ENCODE measurements at places on chromosomes 5 and 9.

DNA sequence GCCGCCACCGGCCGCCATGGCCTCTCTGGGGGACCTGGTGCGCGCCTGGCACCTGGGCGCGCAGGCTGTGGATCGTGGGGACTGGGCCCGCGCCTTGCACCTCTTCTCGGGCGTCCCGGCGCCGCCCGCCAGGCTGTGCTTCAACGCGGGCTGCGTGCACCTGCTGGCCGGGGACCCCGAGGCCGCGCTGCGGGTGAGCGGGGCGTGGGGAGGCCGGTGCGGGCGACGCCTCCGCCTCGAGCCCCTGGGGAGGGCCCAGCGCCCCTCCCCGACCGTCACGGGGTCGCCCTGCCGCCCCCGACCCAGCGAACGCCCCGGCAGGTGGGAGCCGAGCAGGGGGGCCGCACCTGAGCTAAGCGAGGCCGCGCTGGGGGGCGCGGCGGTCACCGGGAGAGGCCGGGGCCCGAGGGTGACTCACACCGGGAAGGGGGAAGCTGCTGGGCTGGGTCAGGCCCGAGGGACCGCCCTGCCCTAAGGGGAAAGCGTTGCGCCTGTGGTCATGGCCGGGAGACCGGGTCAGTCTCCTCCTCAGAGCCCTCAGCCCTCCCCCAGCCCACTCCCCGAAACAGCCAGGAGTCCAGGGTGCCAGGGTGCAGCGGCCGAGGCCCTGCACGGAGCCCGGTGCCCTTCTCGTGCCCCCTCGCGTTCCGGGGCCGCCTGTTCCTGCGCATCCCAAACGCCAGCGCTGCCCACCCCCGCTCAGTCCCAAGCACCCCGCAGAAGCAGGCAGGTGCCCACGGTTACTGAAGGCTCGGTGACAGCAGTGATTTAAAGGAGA is 510 bp downstream of the NOXA1 start:
- no peak for DNase-seq

DNA sequence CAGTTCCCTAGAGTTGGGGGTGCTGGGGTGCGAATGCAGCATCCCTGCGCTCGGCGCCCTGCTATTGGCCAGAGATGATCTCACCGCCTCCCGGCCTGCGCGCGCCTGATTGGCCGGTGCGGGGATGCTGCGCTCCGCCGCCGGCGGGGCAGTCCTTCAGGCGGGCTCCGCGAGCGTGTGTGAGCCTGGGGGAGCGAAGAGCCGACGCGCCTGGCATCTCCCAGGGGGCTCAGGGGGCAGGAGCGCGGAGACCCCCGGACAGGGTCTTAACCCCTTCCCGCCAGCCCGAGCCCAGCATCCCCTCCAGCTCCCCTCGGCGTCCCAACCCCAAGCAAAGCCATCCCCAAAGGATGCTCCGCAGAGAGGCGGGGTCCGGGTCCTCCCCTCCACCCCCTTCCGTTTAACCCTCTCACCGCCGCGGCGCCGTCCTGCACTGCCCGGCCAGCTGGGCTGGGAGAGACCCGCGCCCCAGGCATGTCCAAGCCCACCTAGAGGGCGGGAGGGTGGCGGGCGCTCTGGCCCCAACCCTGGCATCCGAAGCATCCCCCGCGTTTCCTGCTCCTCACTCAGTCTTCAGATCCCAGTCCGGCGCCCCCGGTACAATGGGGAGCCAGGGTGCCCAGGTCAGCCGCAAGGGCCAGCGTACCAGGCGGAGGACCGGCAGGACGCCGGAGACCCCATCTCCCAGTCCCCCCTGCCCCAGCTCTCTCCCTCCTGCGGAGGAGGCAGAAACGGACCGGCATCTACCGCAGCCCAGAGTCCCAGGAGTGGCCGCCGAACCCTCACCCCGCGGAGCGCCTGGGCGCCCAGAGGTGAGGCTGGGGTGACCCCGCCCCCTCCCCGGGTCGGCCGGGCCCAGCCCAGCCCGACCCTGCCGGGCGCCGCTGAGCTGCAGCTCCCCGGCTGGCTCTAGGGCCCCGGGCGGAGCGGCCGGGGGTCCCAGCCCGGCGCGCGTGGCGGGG is 19.3 kb upstream of the TOR2A start:
- DNase-seq, result no peak

- no peak for DNase-seq
These were observed 26.1 kb downstream of the MAMDC2 start for GRCh38 chr9:70069704-70070103.

DNA sequence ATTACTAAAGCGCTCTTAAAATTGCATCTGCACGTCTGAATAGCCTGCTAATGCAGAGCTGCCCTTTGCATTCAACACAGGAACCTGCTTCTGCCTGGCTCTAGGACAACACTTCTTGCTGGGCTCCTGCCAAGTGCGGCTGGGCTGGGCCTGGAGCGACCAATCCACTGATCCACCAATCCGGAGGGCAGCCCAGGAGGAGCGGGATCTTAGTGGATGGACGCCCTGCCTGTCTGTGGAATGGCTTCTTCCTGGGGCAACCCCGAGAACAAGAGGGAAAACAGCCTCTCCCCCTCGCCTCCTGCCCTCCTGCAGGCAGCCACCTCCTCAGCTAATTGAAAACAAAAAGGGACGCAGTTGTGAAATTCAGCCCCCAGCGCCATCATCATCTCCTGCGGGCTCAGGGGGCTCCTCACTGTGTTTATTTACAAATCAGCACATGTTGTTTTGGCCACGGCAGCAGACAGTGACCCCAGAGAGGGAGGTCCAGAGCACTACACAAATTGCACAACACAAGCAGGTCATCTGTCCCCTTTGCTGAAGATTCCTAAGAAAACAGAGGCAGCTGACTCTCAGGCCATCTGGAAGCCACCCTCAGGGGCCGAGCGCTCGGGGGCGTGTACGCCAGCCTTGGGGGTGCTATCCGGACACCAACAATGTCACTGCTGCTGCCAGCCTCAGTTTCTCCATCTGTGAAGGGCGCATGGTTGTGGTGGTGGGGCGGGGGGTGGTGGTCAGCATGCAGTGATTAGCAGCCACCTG is 57.3 kb downstream of the GADD45G start:
- DNase-seq, result peak; percentile 98

DNA sequence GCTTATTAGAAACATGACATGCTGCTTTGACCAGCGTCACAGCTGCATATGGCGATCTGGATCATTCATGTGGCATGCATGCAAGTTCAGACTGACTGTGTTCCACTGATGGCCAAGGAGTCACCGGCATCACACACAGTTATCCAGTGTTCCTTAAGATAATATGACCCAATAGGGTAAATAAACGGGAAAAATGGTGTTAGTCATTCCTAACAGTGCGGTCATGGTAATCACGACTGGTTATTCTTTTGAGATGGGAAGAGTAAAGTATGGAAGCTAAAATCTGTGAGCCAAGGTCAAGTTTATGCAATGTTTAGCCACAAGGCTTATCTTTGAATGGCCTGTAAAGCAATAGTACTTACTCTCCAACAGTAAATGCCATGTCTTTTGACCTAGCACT is 29.3 kb upstream of the LVRN start:
- DNase-seq, result no peak

DNA sequence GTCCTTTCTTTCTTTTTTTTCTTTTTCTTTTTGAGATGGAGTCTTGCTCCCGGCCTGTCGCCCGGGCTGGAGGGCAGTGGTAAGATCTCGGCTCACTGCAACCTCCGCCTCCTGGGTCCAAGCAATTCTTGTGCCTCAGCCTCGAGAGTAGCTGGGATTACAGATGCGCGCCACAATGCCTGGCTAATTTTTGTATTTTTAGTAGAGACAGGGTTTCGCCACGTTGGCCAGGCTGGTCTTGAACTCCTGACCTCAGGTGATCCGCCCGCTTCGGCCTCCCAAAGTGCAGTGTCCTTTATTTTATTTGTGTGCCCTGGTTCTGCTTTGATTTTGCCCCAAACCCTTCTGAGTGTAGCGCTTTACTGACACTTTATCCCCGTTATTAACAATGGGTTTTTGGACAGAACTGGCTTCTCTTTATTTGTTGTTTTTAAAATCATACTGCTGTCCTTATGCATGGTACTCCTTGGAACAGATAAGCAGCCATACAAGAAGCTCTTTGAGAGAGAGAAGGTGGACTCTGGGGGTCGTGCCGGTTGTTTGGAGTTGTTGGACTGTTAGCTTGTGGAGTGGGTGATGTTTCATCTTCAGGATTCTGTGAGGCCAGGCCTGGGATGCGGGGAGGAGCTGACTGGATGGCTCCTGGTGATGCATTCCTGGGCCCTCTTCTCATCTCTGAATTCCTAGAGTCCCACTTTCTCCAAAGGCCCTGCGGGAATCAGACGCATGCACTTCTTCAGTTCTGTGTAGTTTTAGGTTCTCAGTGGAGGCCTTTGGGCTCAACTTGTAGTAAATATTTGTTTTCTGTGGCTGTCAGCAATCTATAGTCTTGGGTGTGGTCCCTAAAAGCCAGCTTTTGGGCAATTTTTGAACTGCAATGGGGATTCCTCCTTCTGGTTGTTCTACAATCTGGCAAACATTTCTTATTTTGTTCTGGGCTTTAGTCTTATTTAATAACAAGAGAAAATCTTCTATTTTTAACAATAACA is 47.8 kb downstream of the PTTG1 start:
- no peak for DNase-seq

DNA sequence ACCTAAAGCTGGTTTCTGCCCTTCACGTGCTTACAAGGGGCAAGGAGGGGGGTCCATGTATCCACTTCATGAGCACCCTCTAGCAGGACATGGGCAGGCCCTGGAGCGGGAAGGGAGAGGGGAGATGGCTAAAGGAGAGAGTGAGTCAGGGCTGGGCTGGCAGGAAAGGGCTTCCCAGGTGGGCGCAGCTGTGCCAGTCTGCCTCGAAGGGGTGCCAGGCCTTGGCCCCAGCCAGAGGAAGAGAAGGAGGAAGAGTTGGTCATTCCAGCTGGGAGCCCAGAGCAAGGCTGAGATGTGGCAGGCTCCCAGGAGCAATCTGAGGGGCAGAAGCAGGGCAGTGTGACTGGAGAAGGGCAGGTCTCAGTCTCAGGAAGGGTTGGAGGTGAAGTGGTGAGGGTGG is 24.7 kb downstream of the TRIM14 start:
- no peak for DNase-seq

GRCh38 chr5:109900911-109901627 is 211.3 kb downstream of the MAN2A1 start:
- peak; percentile 36 for DNase-seq

DNA sequence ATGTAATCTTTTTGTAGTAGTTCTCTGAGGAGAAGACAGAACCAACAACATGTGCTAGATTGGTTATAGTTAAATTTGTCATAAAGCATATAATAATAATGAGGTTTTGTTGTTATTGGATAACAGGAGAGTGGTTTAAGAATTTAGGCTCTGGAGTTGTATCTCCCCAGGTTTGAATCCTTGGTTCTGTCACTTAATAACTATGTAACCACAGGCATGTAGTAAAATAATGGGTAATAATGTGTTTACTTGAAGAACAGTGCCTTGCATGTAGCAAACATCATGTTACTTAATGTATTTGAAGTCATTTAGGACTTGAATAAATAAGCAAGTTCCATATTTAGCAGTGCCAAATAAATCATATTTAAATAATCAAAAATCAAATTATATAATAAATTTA is 55.8 kb downstream of the NSD1 start:
- DNase-seq, result no peak

- peak; percentile 78 for DNase-seq
These were observed 126.2 kb upstream of the ZNF608 start for GRCh38 chr5:124872615-124873014.

GRCh38 chr5:132746954-132747615 is at the start of gene CCNI2:
CCNI2 (plus strand) TSS chr5:132747426; CDS start chr5:132747496, 70 bp downstream.
- DNase-seq, result no peak

GRCh38 chr9:87587356-87587745 is 89.7 kb downstream of the DAPK1 start:
- DNase-seq, result no peak

DNA sequence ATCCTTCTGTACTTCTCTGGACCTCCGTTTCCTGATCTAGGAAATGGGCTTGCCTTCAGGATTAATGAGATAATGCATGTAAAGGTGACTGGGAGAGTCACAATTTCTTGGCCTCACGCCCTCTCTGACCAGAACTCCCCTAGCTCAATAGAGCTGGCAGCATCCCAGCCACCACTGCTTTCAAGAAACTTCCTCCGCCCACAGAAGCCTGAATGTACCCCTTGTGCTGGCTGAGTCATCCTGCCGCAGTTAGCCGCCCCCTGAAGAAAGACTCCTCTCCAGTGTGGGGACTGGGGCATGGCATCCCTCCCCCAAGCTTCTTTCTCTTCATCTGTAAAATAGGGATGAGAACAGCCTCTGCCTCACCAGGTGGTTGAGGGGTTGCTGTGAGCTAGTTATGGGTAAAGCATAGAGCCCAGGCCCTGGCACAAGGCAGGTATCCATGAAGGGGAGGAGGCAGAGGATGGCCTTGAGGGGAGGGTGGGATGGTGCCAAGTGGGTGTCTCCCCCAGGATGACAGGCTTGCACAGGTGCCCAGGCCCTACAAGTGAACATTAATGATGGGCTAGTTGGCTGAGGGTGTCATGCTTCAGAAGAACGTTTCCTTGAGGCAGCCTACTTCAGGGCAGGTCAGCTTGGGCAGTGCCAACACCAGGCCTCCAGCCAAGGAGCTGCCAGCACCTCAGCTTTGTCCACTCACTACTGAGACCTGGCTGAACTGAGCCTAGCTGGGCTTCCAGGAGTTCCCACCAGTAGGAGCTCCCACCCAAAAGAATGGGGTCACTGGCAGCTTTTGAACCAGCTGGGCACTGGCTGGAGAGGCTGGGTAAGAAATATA is 3.4 kb downstream of the PDLIM4 start:
- no peak for DNase-seq

DNA sequence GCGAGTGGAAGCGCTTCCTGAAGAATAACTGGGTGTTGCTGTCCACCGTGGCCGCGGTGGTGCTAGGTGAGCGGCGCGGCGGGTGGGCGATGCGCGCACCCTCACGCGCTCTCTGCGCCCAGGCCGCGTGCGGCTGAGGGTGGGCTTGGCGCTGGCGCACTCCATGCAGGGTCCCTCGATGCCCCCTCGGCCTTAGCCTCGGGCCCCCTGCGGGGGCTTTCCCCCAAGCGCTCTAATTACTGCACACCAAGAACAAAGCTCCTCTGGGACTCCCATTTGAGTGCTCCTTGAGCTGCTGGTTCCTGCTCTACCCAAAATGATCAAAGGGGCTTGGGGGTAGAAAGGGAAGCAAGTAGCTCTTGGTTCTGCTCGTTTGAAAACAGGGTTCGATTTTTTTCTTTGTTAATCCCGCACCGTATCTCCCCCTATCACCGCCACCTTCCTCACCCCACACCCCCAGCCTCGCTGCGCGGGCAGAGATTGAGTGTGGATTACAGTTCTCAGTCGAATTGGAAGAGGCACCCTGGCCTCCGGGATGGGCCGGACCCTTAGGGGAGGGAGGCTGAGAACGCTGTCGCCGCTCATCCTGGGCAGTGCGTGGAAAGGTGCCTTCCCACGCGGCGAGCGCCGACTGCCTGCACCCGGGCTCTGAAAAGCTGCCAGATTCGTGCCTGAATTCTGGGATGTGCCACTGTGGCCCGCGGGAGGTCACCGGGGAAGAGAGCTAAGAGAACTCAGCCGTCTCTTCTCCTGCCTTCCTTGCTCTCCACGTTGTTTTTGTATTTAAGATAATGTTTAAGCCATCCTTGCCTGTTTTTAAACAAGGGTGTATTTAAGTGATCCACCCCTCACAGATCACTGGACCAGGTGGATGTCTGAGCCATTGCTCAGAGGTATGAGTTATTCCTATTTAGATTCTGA is 697 bp downstream of the SLC1A1 start:
- DNase-seq, result no peak
